ENCODE measurements at places on chromosomes 4 and X.
A peak's percentile ranks its signal among the peaks of the same experiment; 100 is the strongest.

GRCh38 chrX:72105436-72105835, 26.3 kb downstream of the RTL5 start:
- DNase-seq: no peak

GRCh38 chr4:161540265-161540664, 623.5 kb downstream of the FSTL5 start:
- no peak for DNase-seq

DNA sequence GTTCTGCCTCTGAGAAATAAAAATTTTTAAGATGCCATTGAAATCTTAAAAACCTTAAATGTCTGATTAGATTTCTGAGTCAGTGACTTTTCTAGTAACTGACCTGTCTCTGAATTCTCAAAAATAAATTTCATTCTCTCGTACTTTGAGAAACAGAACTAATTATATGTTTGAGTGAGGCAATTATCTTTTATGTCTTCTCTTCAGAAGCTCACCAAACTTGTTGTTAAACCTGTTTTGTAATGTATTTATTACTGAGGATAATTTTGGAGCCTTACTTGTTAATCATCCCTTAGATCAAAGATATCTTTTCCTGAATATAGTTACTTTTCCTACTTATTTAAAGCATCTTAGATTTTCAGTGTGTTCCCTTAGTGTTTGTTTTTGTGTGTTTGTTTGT, 64.5 kb upstream of the MMAA start:
- DNase-seq: no peak

- no peak for DNase-seq
Observed at GRCh38 chr4:126757219-126757618, 875.5 kb upstream of the INTU start.

GRCh38 chr4:138263247-138263816, 21.2 kb upstream of the SLC7A11 start:
- DNase-seq: no peak

- no peak for DNase-seq
Observed at GRCh38 chr4:180560896-180561295, 1682.3 kb upstream of the TENM3 start.

- no peak for DNase-seq
Observed at GRCh38 chrX:47297874-47298273, 65.1 kb downstream of the USP11 start.

- DNase-seq: no peak
Observed at GRCh38 chr4:2799224-2799911, 6.5 kb downstream of the SH3BP2 start.

- no peak for DNase-seq
Observed at GRCh38 chr4:85697854-85698253, 222.9 kb downstream of the ARHGAP24 start.

DNA sequence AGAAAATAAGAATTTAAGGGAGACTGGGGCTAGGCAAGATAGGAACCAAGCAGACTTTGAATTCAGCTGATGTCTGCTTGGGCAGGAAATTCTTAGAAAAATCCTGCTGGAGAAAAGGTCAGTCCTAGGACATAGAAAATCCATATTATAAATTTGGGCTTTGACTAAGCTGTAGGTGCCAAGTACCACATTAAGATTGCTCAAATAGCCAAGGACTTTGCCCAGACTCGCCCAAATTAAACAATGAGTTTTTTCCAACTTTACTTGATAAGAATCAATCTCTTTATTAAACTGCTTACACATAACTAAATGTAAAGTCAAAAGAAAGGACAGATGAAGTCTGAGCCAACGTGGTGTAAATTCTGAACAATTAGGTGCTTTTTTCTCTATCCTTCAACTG, 95.4 kb downstream of the FUNDC1 start:
- no peak for DNase-seq

GRCh38 chr4:47010912-47011446, 17.6 kb upstream of the GABRA4 start:
- DNase-seq: no peak

- no peak for DNase-seq
Observed at GRCh38 chr4:138734746-138735145, 280.8 kb upstream of the NOCT start.

DNA sequence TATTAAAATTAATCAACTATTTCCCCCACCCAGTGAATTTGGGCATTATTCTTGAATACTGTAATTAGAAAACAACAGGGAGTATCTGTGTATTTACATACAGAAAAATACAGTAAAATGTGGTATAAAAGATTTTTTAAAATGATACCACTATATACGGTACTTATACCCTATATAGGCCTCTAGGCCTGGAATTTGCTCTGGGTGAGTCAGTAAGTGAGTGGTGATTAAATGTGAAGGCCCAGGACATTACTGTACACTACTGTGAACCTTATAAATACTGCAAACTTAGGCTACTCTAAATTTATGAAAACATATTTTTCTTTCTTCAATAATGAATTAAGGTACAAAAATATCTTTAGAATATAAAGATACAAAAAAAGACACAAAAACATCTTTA, 6.3 kb upstream of the CSN3 start:
- no peak for DNase-seq

GRCh38 chrX:1484638-1485019, 31.9 kb upstream of the ASMTL start:
- DNase-seq: no peak

DNA sequence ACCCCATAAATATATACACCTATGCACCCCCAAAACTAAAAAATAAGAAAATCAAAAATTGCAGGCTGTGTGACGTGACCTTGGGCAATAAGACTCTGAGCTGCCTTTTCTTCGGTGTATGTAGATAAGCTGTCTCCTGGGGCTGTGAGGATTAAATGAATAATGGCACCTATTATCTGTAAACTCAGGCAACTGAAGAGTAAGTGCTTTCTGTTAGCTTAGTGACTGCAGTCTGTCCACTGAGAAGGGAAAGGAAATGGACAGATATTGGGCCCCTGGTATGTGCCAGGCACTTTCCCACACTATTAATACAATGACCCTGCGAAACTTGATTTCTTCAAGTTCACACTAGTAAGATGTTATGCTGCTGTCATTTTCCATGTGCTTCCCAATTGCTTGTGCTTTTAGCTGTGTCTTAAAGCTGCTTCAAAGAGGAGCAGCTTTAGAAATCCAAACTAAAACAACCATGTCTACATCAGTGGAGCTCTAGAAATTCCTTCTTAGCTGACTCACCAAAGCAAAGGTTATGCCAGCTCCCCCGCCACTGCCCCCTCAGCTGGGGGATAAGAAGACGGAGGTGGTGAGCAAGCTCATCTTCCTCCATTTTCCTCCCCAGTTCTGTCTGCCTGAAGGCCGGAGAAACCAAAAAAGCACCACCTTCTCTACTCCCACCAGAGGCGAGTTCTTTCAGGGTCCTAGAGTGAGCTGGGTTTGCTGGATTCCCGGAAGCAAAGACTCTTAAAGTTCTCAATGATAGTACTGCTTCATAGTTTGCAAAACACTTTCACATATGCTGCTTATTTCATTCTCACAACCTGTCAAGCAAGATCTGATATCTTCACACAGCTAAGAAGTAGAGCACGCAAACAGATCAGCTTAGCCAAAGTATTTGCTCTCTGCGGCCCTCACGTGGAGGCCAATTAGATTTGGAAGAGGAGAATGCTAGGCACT, 8.8 kb upstream of the DGAT2L6 start:
- DNase-seq: no peak

- peak; percentile 13 for DNase-seq
Observed at GRCh38 chr4:83093060-83093640, 21.4 kb downstream of the PLAC8 start.

DNA sequence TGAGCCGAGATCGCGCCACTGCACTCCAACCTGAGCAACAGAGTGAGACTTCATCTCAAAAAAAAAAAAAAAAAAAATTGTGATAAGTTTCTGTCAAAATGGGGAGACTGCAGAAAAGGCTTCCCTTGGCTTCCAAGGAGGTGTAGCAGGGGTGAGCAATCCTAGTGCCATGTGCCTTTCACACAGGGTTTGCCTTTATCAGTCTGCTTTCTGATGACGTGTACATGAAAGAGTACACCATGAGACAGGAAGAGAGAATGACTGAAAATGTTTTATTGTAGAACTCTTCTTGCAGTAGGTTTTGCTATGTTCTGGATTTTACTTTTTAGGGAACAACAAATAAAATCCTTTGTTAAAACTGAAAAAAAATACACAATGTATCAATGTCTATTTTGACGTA, 23.4 kb upstream of the ZFP42 start:
- no peak for DNase-seq

DNA sequence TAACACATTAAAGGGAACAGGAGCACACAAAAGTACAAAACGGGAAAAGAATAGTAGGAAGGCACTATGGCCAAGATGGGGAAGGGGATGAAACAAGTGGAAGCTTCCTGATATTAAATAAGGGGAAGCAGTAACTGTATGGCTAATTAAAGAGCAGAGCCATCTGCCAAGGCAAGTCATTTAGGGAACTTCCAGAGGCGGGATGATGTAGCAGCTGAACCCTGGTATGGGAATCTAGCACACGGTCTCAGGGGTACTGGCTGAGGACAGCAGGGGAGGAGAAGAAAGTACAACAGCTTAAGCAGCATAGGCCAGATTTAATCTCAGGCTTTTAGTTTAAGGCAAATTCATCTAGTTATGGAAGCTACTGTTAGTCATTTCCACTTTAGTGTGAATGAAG, 59.1 kb downstream of the IGFBP7 start:
- peak; percentile 11 for DNase-seq

DNA sequence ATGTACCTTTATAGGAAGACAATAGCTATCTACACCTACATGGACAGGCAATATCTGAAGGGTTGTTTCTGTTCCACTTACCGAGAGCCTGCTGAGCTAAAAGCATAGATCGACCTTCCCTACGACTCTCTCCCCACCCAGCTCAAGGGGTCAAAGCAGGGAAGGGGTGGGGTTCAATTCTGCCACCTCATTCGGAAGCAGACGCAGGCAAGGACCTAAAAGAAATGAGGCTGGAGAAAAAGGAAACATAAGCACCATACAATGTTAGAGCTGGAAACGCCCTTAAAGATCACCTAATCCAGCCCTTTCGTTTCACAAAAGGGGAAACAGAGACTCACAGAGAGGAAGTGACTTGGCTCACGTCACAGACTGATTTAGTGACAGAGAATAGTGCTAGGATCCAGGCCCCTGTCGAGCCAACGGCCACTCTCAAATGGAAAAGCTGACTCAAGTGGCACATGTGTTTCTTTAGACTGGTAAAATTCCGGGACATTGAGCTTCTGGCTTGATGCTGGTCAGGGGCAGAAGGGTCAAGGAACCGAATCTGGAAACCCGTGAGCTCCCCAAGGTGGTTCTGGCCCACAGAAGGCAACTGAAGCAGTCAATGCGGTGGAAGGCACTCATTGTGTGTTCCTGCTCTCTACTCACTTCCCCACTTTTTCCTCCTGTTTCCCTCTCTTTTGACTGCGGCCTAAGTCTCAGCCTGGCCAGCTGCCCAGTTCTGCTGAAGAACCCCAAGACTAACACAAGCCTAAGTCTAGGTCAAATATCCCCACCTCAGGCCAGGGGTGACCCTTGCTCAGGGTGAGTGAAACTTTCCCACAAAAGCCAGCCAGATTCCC, 7.5 kb downstream of the SEPTIN6 start:
- no peak for DNase-seq

DNA sequence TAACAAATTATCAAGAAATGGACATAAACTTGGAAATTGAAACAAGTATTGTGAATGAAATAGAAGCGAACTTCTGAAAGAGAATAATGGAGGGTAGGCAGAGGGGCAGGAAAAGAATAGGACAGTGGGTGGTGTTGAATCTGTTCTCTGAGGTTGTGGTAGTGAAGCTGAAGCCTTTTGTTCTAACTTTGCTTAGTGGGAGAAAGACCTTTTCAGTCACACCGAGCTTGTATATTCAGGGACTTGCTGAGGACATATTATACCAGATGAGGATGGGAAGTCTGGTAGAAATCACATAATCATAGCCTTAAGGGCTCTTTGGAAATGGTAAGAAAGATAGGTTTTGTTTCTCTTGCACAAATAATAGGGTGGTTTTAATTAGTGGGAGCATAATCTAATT, 115.4 kb upstream of the NDST4 start:
- no peak for DNase-seq

GRCh38 chrX:143757375-143757774, 36.8 kb upstream of the SPANXN2 start:
- no peak for DNase-seq

DNA sequence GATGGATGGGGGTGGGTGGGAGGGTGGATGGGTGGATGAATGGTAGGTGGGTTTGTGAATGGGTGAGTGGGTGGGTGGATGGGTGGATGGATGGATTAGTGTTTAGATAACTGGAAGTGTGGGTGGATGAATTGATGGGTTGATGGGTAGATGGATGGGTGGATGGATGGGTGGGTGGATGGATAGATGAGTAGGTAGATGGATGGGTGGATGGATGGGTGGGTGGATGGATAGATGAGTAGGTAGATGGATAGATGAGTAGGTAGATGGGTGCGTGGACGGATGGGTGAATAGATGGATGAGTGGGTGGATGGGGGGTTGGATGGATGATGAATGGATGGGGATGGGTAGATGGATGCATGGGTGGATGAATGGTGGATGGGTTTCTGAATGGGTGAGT, 20.3 kb upstream of the ASMTL start:
- no peak for DNase-seq

GRCh38 chr4:31084806-31085416, 364.7 kb downstream of the PCDH7 start:
- no peak for DNase-seq

- peak; percentile 17 for DNase-seq
Observed at GRCh38 chr4:72938516-72938915, 131.0 kb downstream of the COX18 start.

DNA sequence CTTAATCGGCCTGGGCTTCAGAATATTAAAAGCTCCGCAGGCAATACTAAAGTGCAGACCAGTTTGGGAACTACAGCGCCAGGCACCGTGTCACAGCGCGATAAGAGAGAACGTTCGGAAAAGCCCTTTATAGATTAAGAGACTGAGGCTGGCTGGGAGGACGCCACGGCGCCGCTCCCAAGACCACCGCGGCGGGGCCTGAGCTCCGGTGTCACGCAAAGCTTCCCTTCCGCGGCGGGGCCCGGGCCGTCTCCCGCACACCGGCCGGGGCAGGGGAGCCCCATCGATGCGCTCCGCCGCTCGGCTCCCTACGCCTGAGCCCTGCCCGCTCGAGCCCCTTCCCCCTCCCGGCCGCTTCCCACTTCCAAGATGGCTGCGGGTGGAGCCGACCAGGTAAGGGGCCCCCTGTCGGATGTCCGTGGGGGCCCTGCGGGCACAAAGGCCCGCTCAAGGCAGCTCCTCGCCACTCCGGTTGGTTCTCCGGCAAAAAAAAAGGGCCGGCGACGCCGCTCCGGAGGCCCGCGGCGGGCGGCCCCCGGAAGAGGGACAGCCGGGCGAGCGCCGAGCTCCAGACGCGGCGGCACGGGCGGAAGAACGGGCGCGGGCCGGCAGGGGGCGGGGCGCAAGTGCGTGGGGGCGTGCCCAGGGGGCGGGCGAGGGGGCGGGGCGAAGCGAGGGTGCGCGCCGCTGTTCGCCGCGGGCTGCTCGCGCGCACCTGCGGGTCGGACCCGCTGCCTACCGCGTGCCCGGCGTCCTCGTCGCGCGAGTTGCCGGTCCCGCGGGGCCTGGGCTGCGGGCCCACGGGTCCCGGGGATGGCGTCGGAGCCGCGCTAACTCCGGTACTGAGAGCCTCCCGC, at the start of gene TBC1D14:
TBC1D14 (plus strand) TSS at position 714 of the 857 bp plus-strand sequence. CDS start 13,564 bp downstream, outside the sequence.
- DNase-seq: no peak
